ENCODE measurements at places on chromosomes 1 and 21. TPM values are rescaled to one million over a fixed set of nuclear protein-coding genes. Genes with fewer than 3 reads are reported as not detected.

GRCh38 chr1:20632386-20632785 lies 872 bp upstream of the PINK1 start:
- peak; percentile 68 for DNase-seq

- no peak for DNase-seq
Measured at GRCh38 chr1:109598655-109599054, 20.8 kb downstream of the GNAT2 start.

Gene GPATCH3
- 12.0 TPM for total RNA-seq

DNA sequence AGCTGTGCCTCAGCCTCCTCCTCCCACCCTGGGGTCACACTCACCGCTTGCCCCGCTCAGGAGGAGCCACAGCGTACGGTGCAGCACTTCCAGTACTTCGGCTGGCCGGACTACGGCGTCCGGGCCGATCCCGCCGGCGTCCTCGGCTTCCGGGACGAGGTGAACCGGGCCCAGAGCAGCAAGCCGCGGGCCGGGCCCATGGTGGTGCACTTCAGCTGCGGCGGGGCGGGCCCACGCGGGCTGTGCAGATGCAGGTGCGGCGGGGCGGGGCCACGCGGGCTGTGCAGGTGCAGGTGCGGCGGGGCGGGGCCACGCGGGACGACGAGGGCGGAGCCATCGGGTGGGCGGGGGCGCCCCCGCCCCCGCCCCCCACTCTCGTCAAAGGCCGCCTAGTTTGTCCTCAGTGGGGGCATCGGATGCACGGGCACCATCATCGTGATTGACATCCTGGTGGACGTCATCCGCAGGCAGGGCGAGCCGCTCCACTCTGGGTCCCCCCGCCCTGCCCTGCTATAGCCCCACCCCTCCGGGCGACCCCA lies 5.5 kb downstream of the RNF223 start:
- DNase-seq: no peak

DNA sequence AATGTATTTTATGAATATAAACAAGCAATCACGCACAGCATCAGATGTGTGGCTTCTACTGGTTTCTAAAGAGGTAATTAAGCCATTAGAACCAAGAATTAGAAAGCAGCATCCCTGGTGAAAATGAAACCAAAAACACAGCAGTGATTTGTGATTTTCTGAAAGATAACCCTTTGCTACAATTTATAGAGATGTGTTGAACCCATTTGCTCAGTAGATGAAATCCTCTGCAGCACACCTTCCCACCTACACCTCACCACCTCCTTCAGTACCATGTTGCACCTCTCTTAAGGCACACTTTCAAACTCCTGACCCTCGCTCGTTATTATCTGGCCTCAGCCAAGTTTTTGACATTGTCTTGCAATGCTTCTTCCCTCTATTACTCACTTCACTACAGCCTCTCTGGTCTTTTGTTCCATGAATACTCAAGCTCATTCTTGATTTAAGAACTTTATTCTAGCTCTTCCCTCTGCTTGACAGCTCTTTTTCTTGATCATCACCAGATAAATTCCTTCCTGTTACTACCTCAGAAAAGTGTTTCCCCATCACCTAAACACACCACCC lies 38.6 kb downstream of the NSL1 start:
- no peak for DNase-seq

Gene FAM78B
- total RNA-seq: 0.10 TPM

Gene F5
- not detected for total RNA-seq

Gene PRMT6
- 42.3 TPM for total RNA-seq

DNA sequence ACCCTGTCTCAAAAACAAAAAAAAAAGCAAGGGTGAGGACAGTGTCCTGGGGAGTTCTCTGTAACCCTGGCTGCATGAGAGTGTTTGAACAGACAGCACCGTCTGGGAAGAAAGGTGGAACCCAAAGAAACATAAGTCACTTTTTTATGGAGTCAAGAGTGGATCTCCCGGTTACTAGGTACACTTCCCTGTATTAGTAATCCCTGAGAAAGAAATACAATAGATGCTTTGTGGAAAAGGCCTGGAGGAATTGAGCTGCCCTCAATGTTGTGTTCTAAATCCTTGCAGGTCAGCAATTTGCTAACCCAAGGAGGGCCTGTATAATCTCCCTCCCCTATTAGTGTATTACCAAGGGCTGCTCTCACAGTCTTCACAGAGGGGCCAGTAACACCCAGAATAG lies 16.6 kb downstream of the DEGS1 start:
- peak; percentile 42 for DNase-seq

Gene DEPDC1
- 44.8 TPM for total RNA-seq

DNA sequence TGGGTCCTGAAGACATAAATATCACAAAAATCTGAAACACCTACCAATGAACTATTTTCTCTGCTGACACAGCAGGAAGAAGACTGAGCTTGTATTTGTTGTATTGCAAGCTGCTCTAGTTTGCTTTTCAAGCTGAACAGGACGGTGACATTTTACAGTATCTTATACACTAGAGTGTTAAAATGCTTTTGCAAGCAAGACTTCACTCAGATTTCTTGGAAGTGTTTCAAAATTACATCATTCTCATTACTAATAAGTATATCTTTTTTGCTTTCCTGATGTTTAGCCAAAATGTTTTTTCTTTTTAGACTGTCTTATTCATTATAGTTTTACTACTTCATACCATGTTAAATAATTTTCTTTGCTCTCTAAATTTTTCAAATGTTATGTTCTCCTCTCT lies 427.1 kb upstream of the CXADR start:
- no peak for DNase-seq

DNA sequence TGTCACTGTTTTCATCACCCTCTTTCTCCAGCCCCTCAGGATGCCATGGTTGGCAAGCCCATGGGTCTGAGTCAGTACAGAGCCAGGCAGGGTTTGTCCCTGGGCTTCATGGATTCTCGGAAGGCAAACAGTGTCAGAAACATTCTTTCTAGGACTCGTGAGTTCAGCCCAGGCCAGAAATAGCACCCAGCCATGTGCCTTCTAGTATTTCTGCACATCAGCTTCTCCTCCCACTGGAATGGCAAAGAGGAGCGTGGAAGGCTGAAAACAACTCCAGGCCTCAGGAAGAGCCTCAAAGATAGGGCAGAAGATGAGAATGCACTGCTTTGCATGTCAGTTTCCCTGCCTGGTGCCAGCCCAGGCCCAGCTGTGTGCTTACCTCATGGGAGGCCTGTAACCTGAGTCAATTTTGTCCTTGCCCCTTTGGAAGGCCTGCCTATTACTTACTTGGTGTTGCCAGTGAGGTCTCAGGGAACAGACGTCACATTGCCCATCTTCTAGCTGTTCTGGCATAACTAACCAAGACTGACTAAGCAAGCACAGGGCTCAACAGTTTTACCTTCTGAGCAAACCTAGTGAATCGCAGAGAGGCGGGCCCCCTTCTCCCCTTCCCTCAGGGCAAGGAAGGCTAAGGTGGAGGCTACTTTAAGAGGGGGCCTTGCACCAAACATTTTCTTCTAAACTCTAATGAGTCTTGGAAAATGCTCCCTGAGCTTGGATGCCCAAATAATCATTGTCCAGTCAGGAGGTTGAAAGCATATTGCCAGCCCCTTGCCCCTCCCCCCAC lies 42.4 kb downstream of the GLUL start:
- peak; percentile 6 for DNase-seq

- DNase-seq: peak; percentile 11
Measured at GRCh38 chr1:14866911-14867612, 268.6 kb downstream of the KAZN start.

GRCh38 chr1:16615253-16616252 lies 2.2 kb upstream of the NBPF1 start:
- DNase-seq: peak; percentile 9

GRCh38 chr1:116878804-116879477 lies 30.8 kb upstream of the PTGFRN start:
- DNase-seq: peak; percentile 96
